ENCODE measurements at places on chromosomes 3 and 15.

DNA sequence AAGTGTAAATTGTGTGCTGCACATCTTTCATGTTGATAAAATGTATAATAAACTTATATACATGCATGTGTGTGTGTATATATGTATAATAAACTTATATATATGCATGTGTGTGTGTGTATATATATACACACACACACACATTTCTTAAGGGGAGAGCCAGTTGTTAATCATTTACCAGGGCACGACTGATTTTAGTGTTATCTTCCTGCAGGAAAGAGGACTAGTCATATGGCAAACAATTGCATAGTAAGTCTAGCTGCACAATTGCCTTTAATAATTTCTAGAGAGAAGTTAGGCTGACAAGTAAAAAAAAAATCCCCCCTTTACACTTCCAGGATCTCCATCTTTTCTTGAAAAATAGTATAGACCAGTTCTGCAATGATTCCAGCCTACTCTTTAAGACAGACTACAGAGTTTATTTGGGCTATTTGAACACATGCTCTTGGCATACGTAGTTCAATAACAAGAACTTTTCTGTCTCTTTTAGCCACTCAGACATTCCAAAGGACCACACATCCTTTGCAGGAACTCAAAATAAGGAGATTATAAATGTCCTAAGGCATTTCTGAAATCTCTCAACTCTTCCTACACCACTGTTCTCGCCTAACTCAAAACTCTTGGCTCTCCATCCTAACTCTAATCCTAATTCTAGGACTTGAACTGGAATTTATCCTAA lies 163.6 kb upstream of the SETMAR start:
- DNase-seq: no peak

GRCh38 chr3:117572786-117573185 lies 863.2 kb downstream of the TUSC7 start:
- no peak for DNase-seq

DNA sequence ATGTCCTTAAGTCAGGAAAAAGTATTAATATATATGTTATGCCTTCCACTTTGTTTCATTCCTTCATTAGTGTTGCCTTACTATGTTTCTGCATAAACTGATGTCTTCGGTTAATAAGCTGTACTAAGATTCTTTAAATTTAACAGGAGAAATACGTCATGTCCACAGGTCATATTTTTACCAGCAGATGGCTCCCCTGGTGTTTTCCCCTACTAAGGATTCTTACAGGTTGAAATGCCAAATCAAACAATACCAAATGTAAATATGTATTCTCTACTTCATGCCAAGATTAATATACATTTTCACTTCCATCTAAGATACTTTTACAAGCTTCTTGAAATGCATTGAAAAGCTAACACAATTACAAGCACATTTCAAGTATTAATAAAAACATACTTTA lies 1602.1 kb downstream of the SI start:
- no peak for DNase-seq

DNA sequence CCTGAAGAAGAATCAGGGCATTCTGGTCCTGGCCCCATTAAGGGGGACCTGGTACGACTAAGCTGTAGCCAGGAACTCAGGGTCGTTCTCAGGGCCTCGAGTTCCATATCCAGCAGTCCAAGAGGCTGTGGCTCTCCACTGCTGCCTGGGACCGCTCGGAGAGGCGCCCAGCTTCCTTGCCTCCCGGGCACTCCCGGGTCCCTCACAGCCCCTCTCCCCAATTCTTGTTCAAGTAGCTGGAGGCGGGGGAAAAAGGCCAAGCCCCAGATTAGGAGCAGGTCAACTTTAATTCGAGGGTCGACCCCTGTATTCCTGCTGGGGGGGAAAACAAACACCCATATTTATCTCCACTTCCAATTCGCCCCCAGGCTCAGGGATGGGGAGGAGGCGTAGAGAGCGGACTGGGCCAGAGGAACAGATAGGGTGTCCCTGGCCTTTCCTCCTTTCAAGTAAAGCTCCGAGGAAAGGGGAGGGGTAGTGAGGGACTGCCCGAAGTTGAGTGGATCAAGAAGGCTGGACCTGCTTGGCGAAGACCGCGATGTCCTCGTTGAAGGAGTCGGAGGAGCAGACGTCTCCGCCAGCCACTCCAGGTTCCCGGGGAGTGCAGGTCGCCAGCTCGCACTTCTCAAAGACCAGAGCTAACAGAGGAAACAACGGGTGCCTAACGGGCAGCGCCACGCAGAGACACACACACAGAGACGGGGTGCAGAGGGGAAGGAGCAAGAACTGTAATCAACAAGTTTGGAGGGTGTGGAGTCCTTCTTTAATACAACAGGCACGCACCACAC lies 4.4 kb downstream of the MEIS2 start:
- DNase-seq: no peak

- no peak for DNase-seq
Observed at GRCh38 chr15:59549301-59550185, 62.0 kb upstream of the GCNT3 start.

GRCh38 chr15:51917493-51917892 lies 54.1 kb downstream of the LEO1 start:
- DNase-seq: no peak

DNA sequence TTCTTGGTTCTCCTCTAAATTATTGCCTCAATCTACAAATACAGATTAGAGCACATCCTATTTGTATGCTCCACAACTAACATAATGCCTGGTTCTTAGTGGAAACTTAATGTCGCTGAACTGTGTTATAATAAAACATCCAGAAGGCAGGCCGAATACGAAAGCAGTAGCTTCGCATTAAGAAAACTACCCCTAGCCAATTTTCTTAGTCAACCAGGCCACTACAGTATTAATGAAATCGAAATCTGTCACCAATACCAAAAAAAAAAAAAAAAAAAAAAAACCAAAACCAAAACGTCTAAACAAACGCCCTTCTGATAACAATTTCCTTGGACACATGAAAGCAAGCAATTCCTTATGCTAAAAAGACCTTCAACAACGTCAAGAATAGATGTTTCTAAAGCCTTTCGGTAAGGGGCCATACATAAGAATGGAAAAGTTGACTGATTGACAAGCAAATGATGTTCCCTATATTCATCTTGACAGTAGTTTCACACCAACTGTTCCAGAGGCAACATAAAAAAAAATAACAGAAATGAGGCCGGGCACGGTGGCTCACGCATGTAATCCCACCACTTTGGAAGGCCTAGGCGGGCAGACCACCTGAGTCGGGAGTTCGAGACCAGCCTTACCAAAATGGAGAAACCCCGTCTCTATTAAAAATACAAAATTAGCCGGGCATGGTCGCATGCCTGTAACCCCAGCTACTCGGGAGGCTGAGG lies 1.3 kb downstream of the DENND6A start:
- peak; percentile 6 for DNase-seq

GRCh38 chr3:39809181-39809994 lies at the start of gene MYRIP:
MYRIP (plus strand) TSS chr3:39809609; CDS start chr3:39900817, 91,208 bp downstream.
- no peak for DNase-seq

DNA sequence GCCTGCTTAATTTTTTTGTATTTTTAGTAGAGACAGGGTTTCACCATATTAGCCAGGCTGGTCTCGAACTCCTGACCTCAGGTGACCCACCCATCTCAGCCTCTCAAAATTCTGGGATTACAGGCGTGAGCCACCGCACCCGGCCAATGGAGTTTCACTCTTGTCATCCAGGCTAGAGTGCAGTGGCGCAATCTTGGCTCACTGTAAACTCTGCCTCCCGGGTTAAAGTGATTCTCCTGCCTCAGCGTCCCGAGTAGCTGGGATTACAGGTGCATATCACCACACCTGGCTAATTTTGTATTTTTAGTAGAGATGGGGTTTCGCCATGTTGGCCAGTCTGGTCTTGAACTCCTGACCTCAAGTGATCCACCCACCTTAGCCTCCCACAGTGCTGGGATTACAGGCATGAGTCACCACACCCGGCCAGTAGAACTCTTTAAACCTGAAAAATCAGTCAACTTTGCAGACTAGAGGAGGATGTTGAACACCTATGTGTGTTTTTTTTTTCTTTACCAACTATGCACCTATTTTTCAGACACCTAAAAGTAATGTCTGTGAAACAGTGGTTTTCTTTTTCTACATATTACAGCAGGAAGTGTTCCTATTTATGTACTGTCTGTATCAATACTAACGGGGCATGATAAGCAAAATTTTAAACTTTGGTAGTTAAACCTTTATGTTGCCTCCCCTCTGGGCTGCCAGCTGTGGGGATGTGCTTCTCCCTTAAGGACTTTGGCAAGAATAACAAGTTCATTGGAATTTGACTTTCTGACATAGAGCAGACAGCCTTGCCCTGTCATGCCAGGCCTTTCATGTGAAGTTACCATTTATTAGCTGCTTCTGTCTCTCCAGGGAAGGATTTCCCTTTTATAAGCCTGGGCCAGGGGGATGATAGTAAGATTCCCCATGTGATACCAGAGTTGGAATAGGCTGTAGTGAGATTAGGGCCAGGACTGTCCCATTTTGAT lies 8.1 kb downstream of the ARIH2 start:
- DNase-seq: no peak

DNA sequence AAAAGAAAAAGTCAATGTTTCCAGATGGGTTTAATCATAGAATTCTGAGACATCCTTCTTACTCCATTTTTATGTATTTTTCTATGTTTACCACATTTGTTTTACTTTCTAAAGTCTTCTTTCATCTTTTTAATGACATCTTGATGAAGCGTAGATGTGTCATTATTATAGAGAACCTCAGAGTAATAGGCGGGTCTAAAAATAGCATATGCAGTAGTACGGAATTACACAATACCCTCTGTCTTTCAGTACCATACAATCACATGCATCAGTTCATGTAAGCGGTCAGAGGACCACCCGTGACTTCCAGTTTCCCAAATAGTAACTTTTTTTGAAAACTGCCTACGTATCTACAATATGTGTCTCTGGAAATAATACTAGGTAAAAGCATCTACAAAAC lies 224.0 kb downstream of the PLOD2 start:
- DNase-seq: no peak
